KBM-7 (cell line): ENCODE measurements at places on chromosomes 12 and 14.

DNA sequence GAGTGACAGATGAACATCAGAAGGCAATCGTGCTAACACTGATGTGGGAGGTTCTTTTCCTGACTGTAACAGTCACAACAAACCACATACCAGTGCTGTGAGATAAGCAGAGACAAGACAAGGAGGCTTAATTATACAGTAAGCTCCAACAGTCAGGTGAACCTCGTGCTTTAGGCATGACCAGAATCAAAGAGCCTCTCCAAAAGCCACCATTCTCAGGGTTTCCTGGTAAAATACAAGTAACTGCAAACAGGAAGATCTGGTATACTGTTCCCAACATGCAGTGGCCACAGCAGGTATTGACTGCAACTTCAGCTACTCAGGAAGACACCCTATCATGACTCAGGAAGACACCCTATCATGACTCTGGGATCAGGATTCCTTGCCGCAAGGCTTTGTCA is 47.3 kb upstream of the GTF2A1 start:
- peak; percentile 80 for DNase-seq

- no peak for DNase-seq
Measured at GRCh38 chr12:132724506-132725241, 14.0 kb downstream of the PGAM5 start.

- peak; percentile 40 for DNase-seq
Measured at GRCh38 chr14:64465191-64465822, at the start of gene AKAP5. Gene AKAP5 (plus strand): TSS chr14:64465499. CDS start chr14:64468395, 2,896 bp downstream.

DNA sequence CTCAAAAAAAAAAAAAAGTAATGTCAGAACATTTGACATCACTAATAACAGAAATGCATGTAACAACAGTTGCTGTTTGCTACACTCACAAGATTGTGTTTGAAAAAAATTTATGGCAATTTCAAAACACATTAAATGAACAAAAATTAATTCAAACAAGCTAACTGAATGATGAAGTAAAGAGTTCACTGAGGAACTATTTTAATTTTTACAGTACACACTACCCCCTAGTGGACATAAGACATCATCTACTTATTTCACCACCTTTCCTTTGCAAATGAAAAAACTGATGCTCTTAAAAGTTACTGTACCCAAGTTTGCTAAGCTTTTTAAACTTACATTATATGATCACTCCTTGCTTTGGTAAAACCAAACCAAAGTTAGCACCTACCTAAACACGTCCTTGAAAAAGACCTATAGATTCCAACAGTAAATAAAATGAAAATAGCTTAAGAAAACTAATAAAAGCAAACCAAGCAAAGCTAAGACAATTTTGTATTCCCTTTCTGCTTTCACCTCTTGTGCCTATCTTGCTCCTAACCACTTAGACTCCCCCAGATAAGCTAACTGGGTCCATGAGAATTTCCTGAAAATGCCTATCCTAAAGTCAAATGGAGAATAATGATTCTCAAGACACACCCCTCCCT is 22.2 kb downstream of the UBE2N start:
- DNase-seq = peak; percentile 68

- no peak for DNase-seq
Measured at GRCh38 chr12:56800221-56800620, 37.1 kb downstream of the HSD17B6 start.
